Stimulated activated CD4-positive, alpha-beta T cell treated with anti-CD3 and anti-CD28 coated beads, Interleukin-2, amount 100 ng/mL, for 48 hours (primary cell): ENCODE measurements at places on chromosomes 12 and 14.

DNA sequence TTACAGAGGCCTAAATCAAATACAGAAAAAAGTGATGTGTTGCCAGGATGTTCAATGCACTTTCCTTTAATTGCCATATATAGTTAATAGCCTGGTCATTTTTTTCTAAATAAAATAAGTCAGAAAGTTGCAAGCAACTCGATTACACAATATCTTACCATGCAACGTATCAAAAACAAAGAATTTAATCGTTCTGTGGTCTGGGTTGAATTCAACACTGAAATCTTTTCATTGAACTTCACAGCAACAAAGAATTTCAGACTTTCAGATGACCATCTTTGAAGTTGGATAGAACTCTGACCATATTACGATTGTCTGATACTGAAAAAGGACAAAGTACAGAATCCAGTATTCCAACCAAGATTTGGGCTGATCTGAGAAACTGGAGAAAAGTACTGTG is 231.9 kb downstream of the SLC25A21 start:
- DNase-seq, result no peak

GRCh38 chr12:13425766-13426165 is 229.2 kb downstream of the EMP1 start:
- no peak for DNase-seq

DNA sequence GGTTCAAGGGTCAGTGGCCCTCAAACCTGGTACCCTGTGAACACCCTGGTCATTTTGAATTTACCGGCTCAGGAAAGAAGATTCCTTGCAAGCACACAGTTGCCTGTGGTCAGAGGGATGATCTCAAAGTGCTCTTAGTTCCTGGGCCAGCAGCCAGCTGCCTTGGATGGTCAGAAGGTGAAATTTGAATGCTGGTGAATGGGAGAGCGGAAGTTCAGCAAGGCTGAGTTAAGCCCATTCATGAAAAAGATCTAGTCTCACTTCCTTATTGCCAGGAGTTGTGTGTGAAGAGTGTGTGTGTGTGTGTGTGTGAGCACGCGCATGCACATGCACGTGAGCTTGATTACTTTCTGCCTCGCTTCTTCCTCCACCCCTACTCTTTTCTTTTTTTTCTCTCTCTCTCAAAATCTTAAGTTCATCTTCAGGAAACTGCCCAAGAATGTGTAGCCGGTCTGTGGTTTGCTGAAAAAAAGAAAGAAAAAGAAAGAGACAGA is 155.5 kb upstream of the CCND2 start:
- DNase-seq, result no peak

- DNase-seq, result no peak
Observed at GRCh38 chr14:76426161-76426696, 50.3 kb downstream of the ESRRB start.

DNA sequence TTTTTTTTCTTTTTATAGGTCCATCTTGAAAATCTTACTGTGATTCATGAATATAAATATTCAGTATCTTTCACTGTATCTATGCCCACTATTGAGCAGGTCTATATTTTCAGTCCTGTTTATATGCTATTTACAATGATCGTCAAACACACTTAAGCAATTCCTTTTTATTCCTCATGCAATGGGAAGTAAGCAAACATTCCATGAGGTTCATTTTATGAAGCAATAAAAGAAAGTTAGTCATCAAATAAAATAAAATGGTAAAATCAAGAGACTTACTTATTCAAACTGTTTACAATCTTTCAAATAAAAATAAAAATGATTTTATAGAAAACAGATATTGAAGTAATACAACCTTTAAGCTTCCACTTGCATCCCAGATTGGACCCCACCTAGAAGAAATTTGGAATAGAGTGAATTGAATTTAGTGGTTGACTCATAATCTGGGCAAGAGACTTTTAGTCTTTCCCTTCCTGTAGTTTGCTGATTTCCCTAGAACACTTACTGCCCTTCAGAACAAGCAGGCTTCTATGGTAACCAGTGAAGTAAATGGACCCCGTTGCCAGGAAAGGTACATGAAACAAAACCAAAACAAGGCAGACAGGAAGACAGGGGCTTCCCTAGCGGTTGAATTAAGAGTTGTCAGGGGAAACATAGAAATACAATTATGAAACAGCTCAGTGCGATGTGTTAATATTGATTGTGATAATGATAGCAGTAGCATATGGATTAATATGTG is 241.0 kb upstream of the ATP2B1 start:
- DNase-seq, result no peak

DNA sequence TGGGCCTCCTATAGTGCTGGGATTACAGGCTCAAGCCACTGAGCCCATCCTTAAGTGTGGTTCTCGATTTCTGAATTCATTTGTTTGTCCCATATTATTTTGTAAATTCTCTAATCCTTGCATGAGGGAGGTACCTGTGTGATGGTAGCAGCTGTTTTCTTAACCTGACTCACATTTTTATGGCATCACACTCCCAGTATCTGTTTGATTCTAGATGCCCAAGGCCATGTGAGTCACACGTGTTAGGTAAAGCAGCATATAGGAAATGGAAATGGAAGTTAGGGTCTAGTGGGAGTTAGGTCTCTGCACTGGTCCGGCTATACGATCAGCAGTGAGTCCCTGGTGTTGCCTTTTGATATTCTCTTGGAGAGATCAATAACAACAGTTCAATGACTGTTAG is 198.1 kb downstream of the ERC1 start:
- no peak for DNase-seq

GRCh38 chr14:99260587-99261551 is 11.1 kb downstream of the BCL11B start:
- DNase-seq, result no peak

- no peak for DNase-seq
Observed at GRCh38 chr12:57766464-57767304, at the start of gene CYP27B1. TSS of gene CYP27B1 (minus strand) at chr12:57767078. CDS start at chr12:57767041, 37 bp downstream.

DNA sequence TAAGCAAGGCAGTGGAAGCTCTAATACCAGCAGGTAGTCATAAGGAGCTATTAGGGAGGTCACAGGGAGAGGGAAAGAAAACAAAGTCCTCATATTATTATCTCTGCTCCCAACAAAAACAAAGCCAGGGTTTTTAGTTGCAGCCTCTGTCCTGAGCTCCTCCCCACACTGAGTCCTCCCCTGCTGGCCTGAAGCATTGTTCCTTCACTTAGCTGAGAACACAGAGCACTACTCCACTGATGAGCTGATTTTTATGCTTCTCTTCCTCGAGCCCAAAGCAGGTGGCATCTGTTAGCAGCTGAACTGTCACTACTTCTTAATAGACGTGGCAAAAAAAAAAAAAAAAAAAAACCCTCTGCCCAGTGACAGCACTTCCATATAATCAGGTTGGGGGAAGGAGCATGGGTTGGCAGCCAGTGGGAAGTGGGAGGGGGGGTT is 10.5 kb upstream of the STAC3 start:
- DNase-seq, result no peak

DNA sequence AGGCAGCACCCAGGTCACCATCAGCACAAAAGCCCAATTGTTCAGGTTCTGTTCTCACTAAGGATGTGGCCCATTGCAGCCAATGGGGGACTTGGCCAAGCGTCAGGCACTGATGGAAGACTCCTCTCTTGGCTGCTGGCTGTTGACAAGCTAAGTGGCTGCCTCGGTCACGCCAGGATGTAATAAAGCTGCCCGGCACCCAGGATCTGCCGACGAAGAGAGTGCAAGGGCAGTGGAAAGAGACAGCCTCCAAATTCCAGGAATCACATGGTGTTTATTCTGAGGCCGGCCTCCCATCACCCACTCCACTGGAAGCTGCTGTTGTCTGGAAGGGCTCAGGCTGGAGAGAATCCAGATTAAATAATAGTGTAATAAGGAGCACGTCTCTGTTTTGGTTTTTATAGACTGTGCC is 451.8 kb upstream of the TBX3 start:
- DNase-seq, result no peak

GRCh38 chr14:25110106-25110505 is 60.2 kb upstream of the STXBP6 start:
- no peak for DNase-seq

DNA sequence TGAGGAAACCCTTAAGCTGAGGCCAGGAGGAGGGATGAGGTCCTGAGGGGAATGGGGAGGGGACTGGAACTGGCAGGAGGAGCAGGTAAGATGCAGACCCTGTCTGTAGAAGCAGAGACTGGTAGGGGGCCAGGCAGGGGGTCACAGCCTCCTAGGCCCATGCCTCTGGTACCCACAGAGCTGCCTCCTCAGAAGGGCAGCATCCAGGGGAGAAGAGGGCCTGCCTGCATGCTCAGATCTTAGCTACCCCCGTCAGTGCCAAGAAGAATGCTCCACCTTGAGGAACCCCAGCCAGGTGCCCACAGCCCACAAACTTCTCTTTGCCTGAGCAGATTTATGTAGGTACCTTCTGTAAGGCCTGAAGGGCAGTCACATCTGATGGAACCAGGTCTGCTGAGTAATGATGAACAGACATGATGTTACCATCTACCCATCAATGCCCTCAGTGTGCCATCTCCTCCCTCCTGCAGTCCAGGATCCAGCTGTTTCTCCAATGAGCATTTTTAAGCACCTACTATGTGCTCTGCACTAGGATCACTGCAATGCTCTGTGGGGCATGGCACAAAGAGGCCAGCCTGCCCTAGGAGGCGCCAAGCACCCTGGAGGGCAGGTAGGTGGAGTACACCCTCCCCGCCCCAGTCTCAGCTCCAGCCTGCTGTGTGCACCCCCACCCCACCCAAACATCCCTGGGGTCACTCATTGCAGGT is 24.8 kb upstream of the ZFP36L1 start:
- no peak for DNase-seq

GRCh38 chr12:111155521-111155920 is 213.4 kb downstream of the PHETA1 start:
- DNase-seq, result no peak

GRCh38 chr12:131452444-131452860 is 258.4 kb upstream of the SFSWAP start:
- DNase-seq, result peak; percentile 32

- no peak for DNase-seq
Observed at GRCh38 chr14:62662811-62663455, 382.3 kb downstream of the KCNH5 start.
